ENCODE measurements at places on chromosomes 4 and X.

DNA sequence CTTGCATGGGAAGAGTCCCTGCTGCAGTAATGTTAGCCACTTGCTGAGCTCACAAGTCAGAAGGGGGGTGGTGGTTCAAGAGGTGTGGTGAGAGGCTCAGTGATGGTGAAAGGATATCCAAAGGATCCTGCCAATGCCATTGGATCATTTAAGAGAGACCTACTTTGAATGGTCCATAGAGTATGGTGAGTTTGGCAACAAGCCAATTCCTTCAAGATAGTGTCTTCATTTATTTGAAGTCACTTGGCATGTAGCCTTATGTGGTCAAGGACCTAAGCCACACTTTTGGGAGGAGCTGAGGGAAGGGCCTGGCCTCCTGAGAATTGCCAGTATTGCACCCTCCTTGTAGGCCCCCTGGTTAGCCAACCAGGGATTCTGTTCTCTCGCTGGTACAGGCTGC lies 87.9 kb downstream of the TSPAN7 start:
- no peak for DNase-seq

DNA sequence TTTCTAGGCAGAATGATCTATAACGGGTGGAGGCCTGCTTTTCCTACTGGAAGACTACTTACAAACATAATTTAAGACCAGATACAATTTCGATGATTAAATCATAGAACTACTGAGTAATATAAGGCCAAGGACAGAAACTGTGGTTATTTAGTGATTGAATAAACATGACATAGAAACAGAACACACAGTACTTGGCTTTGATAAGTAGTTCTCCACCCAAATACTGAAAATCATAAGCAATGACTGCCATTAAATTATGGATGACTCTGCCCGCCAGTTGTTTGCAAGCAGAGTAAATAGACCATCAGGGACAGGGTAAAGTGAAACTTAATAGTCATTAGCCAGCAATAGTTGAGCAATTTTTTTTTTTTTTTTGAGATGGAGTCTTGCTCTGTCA lies 17.2 kb upstream of the SMIM14 start:
- no peak for DNase-seq

DNA sequence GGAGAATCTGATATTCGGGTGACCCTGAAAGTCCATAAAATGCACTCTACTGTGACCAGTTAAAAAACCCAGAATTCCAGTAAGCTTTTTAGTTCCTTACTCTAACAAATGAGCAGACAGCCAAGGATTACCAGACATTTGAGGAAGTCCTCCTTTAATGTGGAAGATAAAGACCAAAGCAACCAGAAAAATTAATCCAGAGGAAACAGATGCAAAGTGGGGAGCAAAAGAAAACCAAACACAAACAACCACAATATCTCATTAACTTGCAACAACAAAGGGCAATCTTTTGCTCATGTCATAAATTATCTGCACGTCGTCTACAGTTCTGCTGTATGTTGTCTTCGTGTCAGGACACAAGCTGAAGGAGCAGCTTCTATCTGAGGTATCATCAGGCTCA lies 164.4 kb downstream of the PJA1 start:
- no peak for DNase-seq

DNA sequence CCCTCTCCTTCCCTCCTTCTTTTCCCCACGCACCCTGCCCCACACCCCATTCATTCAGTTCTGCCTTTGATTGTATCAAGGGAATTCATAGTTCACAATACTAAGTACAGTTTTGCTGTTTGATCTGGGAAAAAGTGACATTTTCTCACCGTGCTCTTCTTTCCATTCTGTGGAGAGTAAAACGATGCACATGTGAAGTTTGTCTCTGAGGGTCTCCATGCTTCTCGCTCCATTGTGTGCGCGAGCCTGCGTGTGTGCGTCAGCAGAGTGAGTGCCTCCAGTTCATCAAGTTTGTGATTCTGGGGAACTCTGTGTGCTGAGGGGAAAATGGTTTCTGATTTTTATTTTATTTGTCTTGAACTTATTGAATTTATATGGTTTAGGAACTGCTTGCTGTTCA lies 1.9 kb downstream of the STK26 start:
- DNase-seq: no peak

- DNase-seq: no peak
These were observed 299.1 kb downstream of the ARHGAP24 start for GRCh38 chr4:85774000-85774399.

DNA sequence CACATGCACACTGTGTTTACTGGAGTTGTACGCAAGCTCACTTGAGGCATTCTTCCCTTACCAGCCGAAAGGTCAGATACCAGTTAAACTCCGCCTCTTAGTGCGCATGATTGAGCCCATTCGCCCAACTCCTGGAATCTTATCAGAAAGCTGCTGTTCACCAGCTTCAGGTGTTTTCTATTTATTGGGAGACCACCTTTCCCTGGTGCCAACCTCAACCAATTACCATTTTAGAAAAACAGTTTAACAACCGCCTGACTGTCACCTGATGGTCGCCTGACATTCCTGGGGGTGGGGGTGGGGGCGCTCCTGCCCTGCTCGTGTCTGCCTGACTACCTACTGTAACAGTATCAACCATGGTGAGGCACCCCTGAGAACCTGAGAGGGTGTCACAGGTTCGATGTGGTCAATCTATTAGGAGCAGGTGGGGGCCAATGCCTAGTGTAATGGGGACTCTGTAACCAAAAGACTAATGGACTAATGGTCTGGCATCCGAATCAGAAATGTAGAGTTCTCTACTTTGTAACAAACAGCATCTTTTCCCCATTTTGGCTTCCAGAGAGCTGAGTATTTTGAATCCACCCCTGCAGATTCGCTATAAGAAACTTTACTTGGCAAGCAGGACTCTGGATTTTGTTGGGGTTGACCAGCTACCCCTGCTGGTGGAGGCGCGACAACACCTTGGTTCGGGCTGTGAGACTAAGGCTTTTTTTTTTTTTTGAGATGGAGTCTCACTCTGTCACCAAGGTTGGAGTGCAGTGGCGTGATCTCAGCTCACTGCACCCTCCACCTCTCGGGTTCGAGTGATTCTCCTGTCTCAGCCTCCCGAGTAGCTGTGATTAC lies 58.2 kb upstream of the ZNF157 start:
- no peak for DNase-seq

DNA sequence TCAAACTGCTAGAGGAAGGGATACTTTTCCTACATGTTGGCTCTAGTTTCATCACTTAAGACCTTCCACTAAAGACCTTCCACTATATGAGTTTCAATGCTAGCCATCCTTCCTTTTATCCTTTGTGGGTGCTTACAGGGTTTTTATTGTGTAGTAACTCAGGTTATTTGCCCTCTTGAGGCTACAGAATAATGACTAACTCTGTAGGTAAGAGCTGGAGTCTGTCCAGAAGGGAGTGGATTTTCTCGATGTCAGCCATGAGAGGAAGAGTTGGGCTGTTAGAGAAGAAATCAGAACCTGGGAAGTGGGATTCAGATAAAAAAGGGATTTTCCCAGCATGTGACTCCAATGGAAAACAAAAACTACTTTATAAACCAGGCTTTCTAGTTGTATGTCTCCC lies 27.5 kb upstream of the HERC5 start:
- DNase-seq: no peak

- no peak for DNase-seq
These were observed 86.0 kb upstream of the WWC2 start for GRCh38 chr4:183012879-183013729.

GRCh38 chr4:26000274-26000950 lies 86.4 kb downstream of the SMIM20 start:
- no peak for DNase-seq

GRCh38 chr4:185965426-185966384 lies 103.3 kb upstream of the TLR3 start:
- no peak for DNase-seq

DNA sequence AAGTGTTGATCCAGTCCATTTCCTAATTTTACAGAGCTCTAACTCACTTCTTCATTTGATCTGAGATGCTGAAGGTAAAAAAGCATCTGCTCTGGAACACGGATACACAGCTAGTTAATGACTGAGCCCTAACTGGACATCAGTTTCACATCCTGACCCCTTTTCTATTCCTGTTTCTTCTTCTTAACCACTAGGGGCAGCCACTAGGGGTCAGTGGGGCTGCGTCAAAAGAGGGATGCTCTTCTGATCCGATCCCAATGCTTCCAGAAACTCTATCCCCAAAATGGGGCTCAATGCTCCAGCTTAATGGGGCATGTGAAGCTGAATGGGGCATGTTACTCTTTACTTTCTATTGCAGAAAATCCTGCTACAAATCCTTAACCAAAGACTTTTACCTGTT lies 33.4 kb upstream of the PHKA2 start:
- no peak for DNase-seq

GRCh38 chrX:74117962-74118902 lies 185.7 kb upstream of the ZCCHC13 start:
- DNase-seq: no peak

GRCh38 chr4:31807036-31807435 lies 1086.9 kb downstream of the PCDH7 start:
- DNase-seq: no peak

- no peak for DNase-seq
These were observed 69.7 kb downstream of the ARAP2 start for GRCh38 chr4:36174570-36174969.

- no peak for DNase-seq
These were observed 35.3 kb upstream of the NDUFC1 start for GRCh38 chr4:139337612-139338011.

- DNase-seq: no peak
These were observed 8.1 kb upstream of the RENBP start for GRCh38 chrX:153952373-153953026.

DNA sequence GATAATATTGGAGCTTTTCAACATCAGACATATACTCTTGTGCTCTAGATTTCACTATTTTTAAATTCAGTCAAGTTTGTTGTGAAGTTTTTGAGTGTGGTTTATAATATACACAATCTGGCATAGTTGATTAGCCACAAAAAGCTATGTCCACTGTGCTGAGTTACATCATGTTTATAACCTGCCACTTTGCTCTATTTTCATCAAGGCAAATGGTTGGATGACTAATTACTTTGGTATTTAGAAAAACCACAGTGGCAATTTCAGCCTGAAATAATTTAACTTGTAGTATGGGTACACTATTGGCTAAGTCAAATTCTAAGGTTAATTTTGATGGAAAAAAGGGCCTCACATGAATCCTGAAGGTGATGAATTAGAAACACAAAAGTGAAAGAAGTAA lies 262.6 kb downstream of the C4orf33 start:
- no peak for DNase-seq

DNA sequence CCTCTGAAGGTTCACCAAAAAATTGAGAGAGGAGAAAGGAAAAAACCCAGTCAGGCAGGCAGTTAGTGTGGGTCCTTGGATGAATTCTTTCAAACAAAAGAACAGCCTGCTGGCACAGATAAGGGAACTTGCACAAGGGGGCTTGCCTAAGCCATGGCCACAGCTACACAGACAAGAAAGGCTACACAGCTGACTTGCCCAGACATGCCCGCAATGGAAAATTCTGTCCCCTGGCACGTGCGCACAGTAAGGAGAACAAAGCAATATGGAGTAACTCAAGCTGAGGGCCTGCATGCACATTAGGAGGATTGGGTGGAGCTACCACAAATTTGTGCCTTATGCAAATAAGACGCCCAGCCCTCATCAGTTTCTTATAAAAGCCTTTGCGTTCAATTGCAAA lies 512.5 kb upstream of the HTR2C start:
- DNase-seq: no peak

GRCh38 chr4:113623274-113623894 lies 138.2 kb downstream of the CAMK2D start:
- DNase-seq: no peak

DNA sequence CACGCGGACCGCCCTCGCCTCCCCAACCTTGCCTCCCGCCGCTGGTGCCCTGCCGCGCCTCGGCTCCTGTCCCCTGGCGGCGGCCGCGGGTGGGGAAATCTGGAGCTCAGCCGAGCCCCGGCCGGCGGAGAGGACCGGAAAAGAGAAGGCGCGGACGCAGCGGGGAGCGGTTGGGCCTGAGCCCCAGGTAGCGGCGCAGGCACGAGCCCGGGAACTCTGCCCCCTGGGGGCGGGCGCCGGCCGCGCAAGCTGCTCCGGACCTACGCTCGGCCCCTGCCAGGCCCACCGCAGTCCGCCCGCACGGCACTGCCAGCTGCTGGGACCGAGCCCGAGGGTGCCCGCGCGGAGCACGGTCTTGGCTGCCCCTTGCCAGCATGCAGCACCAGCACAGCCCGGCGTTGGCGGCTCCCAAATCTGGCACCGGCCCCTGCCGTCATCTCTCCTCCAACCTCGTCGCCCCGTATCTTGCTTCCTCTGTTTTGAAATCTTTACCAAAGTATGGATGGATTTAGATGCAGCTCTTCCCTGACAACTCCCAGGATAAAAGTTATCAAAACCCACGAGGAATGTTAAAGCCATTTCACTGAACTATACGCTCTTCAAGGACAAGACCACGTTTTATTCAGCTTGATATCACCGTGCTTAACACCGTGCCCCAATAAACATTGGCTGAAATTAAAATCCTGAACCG lies at the start of gene PRSS12:
PRSS12 (minus strand) TSS at position 161 of the 691 bp plus-strand sequence. CDS start 283 bp downstream, outside the sequence.
- no peak for DNase-seq

- no peak for DNase-seq
These were observed 21.5 kb downstream of the SORCS2 start for GRCh38 chr4:7213807-7214206.

DNA sequence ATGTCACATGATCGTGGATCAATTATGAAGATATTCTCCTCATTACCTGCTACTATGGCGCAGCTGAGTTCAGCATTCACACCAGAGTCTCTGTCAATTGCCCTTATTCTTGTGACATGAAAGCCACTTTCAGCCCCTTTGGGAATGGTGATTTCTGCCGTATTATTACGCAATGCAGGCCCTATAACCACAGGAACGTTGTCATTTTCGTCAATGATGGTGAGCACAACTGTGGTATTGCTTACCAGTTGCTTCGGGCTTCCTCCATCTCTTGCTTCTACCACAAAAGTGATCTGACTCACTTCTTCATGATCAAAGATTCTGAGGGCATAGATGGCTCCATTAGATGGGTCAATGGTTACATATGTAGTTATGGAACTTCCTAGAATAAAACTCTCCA lies 2.1 kb downstream of the PCDH18 start:
- DNase-seq: no peak

- no peak for DNase-seq
These were observed 10.3 kb downstream of the RTL5 start for GRCh38 chrX:72121383-72121782.

- DNase-seq: no peak
These were observed 16.7 kb downstream of the BLOC1S4 start for GRCh38 chr4:6732441-6733357.

GRCh38 chr4:10977534-10977933 lies 293.0 kb upstream of the CLNK start:
- DNase-seq: no peak

GRCh38 chr4:105613306-105613705 lies 60.9 kb downstream of the ARHGEF38 start:
- no peak for DNase-seq

DNA sequence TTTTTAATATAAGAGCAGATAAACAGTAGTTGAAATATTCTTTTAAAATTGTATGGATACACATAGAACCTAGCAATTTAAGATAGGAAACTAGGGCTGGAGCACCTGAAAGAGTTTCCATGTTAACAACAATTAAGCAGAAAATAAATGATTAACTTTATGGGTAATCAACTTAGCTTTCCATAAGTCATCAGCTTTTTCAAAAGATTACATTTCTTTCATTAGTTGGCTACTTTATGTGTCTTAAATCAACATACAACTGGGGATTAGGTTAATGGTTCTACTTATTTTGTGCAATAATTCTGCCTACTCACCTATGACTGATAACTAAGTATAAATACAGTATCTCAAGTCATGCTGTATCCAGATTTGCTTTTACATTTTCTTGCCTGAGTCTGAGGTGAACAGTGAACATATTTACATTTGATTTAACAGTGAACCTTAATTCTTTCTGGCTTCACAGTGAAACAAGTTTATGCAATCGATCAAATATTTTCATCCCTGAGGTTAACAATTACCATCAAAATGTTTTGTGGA lies at the start of gene ANXA10:
ANXA10 (plus strand) TSS at position 362 of the 537 bp plus-strand sequence; CDS start at position 526, 164 bp downstream.
- DNase-seq: no peak
